Activated T-cell treated with anti-CD3 and anti-CD28 coated beads, Interleukin-2, amount 50 U/mL, for 24 hours (primary cell): ENCODE measurements at places on chromosomes 11 and 22.

- peak within 1 kb of the TSS; percentile 81 for H3K27ac ChIP-seq
- DNase-seq = no peak
- H3K27me3 ChIP-seq = peaks cover 48% of the 10 kb centered on the region
- peaks cover 32% of the 10 kb centered on the region for H3K4me1 ChIP-seq
- H3K36me3 ChIP-seq = no peaks in the 10 kb centered on the region
- peak within 1 kb of the TSS; percentile 84 for H3K4me3 ChIP-seq
Measured at GRCh38 chr11:78417175-78417887, at the start of gene GAB2. GAB2 (minus strand) TSS chr11:78417820; CDS start chr11:78417720, 100 bp downstream.

GRCh38 chr11:128726458-128727139 lies 32.7 kb downstream of the FLI1 start:
- no peak for DNase-seq
- H3K36me3 ChIP-seq = peaks cover 11% of the 10 kb centered on the region
- peaks cover 97% of the 10 kb centered on the region for H3K4me1 ChIP-seq
- peak overlapping the region; percentile 57 for H3K4me3 ChIP-seq

- H3K27me3 ChIP-seq = no peaks in the 10 kb centered on the region
- no peak overlapping the region for H3K4me3 ChIP-seq
- H3K36me3 ChIP-seq = no peaks in the 10 kb centered on the region
- H3K4me1 ChIP-seq = no peaks in the 10 kb centered on the region
- no peak for DNase-seq
Measured at GRCh38 chr22:28247136-28247535, 328.1 kb upstream of the PITPNB start.

DNA sequence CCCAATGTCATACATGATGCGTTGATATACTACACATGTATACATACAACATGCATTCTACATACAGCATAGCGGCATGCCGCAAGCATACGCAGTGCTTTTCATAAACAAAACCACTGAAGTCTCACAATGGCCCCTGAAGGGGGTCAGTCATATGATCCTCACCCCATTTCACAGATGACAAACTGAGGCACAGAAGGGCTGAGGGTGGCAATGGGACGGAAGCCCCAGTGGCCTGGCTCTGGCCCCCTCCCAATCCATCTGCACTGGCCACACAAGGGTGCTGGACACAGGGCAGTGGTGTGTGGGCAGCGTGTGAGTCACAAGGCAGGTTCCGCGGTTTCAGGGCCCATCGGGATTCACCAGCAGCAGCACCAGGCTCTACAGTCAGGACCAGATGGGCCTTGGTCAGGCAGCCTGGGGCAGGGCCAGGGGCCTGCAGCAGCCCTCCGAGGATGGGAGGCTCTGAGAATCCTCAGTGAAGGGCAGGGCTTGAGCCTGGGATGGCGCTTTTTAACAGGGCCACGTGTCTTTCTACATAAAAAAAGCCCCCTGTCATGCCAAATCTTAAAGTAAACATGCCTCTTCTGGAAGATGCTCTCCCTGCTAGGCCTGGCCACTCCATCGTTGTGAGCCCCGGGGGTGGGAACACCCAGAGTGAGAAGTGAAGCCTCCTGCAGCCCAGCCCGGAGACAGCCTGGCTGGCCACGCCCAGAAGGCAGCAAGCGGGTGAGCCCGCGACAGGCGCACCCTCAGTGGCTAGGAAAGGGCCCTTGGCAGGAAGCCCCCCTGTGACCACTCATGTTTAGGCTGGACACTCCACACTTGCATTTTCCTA lies 206.5 kb downstream of the CTTN start:
- H3K4me3 ChIP-seq = no peak overlapping the region
- no peak overlapping the region for H3K27ac ChIP-seq
- no peaks in the 10 kb centered on the region for H3K4me1 ChIP-seq
- DNase-seq = no peak

DNA sequence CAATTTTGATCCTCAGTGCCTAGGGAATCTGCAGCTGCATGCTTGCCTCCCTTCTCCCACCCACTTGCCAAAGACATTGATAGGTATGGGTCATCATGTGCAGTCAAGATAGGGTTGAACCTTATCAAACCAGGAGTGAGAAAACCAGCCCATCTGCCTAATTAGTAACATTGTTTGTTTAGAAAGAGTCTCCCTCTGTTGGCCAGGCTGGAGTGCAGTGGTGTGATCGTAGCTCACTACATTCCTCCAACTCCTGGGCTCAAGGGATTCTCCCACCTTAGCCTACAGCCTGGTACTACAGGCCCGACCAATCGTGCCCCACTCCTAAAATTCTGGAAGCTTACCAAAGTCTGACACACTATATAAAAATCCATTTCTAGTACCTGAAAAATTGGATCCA lies 4.6 kb downstream of the C11orf71 start:
- no peaks in the 10 kb centered on the region for H3K27me3 ChIP-seq
- no peak overlapping the region for H3K4me3 ChIP-seq
- no peak for DNase-seq
- H3K36me3 ChIP-seq = peaks cover 21% of the 10 kb centered on the region
- no peak overlapping the region for H3K27ac ChIP-seq
- peaks cover 22% of the 10 kb centered on the region for H3K4me1 ChIP-seq

- H3K27ac ChIP-seq = no peak overlapping the region
- H3K4me3 ChIP-seq = no peak overlapping the region
- no peaks in the 10 kb centered on the region for H3K27me3 ChIP-seq
- no peak for DNase-seq
- H3K4me1 ChIP-seq = no peaks in the 10 kb centered on the region
Measured at GRCh38 chr22:17882727-17883126, 108.5 kb upstream of the BID start.

DNA sequence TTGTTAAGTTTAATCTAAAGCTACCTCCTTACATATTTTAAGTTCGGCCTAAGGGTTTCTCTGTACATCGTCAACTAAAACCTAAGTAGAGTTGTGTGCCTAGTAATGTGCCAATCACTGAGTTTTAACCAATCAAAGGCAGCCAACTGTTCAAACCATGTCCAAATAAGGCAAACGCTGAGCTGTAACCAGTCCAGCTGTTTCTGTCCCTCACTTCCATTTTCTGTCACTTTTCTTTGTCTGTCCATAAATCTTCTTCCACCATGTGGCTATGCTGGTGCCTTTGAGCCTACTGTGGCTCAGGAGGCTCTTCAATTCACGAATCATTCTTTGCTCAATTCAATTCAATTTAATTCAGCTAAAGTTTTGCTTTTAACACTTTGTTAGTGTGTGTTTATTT lies 13.9 kb upstream of the ATXN10 start:
- no peaks in the 10 kb centered on the region for H3K36me3 ChIP-seq
- DNase-seq = no peak
- H3K4me3 ChIP-seq = no peak overlapping the region
- H3K27me3 ChIP-seq = peaks cover 19% of the 10 kb centered on the region
- no peaks in the 10 kb centered on the region for H3K4me1 ChIP-seq
- H3K27ac ChIP-seq = no peak overlapping the region

- peaks cover under 1% of the 10 kb centered on the region for H3K36me3 ChIP-seq
- no peaks in the 10 kb centered on the region for H3K27me3 ChIP-seq
- H3K4me3 ChIP-seq = no peak overlapping the region
- H3K27ac ChIP-seq = no peak overlapping the region
Measured at GRCh38 chr11:103418014-103418413, 308.8 kb downstream of the DYNC2H1 start.

DNA sequence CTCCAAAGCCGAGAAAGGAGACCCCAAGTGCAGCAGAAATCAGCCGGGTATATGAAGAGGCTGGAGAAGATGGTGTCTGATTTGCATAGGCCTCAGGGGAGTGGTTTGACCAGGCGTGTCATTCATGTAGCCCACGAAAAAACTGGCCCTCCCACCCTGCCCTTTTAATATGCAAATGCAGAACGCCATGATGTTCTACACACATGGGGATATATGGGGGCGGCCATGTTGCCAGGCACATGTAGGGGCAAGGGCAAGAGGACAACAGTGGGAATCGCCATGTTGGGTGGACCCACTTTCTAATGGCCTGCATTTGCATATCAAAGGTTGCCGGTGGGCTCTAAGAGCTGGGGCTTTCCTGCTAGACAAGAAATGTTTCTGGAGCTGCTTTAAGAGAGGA lies 86.4 kb downstream of the ISX start:
- no peak overlapping the region for H3K27ac ChIP-seq
- no peaks in the 10 kb centered on the region for H3K4me1 ChIP-seq
- no peak for DNase-seq
